CD4-positive, alpha-beta memory T cell (primary cell): ENCODE measurements at places on chromosomes 5 and 9.

DNA sequence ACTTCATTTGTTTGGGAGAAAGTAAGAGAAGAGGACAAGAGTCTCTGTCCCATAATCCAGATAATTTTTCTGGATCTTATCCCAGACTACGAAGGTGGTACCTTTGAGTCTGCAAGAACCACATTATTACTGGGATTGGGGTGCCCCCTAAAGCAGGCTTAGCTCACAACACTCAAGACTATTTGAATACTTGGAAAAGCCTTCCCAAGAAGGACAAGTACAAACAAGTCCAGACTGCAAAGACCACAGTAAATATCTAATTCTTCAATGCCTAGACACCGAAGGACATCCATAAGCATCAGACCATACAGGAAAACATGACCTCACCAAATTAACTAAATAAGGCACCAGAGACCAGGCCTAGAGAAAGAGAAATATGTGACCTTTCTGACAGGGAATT, 40.2 kb upstream of the TMED7 start:
- DNase-seq = no peak

- DNase-seq = no peak
Measured at GRCh38 chr5:96572864-96573512, 89.2 kb upstream of the CAST start.

GRCh38 chr5:32538031-32538547, 47.3 kb upstream of the SUB1 start:
- peak; percentile 31 for DNase-seq

DNA sequence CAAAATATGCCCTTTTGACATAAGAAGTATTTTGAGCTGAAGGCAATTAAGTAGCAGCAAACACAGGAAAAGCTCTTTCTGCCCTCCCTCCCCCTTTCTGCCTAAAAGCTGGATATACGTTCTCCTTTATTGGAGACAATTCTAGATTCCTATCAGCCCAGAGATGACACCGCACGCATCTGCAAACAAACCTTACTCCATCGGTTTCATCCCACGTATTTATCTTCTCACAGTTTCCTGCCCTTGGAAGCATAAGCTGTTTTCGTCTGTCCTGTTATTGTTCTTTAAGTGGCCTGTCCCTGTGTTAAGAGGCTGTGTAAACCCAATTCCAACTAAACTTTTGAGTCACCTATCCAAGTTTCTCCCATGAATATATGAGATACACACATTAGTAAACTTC, 11.8 kb downstream of the TBC1D9B start:
- DNase-seq = no peak

GRCh38 chr5:90898326-90899013, 339.9 kb downstream of the ADGRV1 start:
- no peak for DNase-seq

DNA sequence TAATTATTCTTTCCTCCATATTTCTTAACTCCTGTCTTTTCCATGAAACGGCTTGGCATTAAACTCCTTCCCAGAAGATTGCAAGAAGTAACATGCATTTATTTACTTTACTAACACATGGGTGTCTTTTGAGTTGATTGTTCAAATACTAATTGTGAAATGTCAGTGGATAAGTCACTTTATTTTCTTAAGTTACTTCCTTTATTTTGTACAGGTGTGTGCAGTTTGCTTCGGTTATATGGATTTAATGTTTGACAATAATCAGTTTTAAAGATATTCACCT, 761 bp upstream of the SHOC1 start:
- no peak for DNase-seq

GRCh38 chr5:136020383-136021015, 8.3 kb upstream of the TGFBI start:
- DNase-seq = peak; percentile 44
